ENCODE measurements at places on chromosomes 16 and 17.

DNA sequence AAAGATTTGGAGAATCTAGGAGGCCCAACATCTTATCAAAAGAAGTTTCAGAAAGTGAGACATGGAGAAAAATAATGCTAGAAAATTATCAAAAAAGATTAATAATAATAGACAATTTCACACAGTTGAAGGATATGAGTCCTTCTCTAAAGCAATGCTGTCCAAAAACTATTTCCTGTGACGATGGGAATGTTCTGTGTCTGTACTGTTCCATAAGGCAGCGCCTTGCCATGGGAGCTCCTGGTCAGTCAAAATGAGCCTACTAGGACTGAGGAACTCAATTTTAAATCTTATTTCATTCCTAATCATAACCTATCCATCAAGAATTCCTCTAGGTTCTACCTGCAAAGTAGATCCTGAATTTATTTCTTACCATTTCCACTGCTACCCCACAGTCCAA, 49.0 kb downstream of the CACNG1 start:
- DNase-seq: no peak

DNA sequence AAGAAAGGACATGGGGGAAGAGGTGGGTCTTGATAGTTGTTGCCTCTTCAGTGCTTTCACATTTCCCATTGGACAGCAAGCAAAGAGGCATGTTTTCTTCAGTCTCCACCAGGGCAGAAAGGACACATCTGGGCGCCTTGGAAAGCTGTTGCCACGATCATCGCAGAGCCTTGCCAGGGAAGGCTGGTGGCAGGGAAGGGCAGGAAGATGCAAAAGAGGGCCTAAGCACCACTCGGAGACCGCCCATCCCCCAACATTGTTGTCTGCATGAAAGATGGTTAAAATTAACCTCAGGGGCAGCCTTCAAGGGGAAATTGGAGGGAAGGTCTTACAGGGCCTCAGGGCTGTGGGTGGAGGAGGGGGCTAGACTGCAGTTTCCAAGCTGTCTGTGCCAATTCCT, 114.2 kb downstream of the SOX9 start:
- DNase-seq: no peak

DNA sequence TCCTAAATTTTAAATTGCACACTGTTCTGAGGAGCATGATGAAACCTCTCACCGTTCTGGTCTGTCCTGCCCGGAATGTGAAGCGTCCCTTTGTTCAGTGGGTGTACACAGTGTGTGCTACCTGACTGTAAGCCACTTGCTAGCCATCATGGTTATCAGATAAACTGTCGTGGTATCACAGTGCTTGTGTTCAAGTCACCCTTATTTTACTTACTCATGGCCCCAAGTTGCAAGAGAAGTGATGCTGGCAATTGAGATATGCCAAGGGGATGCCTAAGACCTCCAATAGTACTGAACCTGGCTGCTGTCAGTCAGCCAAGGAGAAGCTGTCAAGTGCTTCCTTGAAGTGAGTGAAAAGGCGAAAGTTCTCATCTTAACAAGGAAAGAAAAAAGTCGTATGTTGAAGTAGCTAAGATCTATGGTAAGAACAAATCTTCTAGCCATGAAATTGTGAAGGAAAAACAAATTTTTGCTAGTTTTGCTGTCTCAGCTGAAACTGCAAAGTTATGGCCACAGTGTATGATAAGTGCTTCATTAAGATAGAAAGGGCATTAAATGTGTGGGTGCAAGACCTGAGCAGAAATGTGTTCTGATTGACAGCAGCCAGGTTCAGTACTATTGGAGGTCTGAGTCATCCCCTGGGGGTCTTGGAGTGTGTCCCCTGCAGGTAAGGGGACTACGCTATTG, 5.8 kb downstream of the PIK3R6 start:
- DNase-seq: no peak

DNA sequence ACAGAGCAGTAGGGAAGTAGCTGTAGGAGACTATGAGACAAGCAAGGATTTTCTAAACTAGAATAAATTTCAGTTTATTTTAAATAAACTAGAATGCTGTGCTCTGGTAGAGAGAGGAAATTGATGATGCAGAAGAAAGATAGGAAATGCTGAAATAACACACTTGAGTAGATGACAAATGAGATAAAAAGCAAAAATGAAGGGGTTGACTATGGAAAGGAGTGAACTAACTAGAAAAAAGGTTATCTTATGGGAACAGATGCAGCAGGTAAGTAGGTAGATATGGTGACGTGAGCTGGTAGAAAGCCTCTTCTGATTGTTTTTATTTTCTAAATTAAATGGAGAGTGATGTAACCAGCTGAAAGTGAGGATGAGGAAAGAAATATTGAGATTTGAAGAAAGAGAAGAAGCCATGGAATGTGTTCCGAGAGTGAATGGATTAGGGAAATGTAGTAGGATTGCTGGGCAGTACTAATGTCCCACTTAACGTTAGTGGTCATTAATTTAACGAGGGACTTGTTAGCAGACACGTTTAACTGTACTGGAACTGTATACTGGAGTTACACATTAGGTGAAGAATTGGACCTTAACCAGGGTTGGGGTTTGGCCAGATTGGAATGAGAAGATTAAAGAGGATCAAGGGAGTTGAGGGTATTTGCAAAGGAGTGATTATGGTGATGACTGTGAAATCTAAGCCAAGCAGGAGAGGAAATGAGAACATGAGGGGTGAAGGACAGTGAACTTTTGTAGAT, 196.5 kb downstream of the TANC2 start:
- no peak for DNase-seq

DNA sequence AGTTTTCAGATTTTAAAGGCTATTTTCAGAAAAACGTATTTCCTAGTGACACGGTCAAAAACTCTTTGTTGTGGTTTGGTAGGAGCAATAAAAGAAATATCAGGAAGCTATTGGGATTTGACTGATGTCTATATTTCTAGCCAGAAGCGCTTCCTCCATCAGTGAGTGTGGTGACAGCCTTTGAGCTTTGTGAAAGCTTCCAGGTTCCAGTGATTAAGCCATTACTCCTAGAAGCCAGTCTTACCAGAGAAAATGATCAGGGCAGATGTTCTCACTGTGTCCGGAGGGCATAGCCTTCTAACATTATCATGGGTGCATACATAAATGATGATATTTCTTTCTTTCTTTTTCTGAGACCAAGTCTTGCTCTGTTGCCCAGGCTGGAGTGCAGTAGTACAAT, 39.6 kb downstream of the MAP2K6 start:
- DNase-seq: no peak

DNA sequence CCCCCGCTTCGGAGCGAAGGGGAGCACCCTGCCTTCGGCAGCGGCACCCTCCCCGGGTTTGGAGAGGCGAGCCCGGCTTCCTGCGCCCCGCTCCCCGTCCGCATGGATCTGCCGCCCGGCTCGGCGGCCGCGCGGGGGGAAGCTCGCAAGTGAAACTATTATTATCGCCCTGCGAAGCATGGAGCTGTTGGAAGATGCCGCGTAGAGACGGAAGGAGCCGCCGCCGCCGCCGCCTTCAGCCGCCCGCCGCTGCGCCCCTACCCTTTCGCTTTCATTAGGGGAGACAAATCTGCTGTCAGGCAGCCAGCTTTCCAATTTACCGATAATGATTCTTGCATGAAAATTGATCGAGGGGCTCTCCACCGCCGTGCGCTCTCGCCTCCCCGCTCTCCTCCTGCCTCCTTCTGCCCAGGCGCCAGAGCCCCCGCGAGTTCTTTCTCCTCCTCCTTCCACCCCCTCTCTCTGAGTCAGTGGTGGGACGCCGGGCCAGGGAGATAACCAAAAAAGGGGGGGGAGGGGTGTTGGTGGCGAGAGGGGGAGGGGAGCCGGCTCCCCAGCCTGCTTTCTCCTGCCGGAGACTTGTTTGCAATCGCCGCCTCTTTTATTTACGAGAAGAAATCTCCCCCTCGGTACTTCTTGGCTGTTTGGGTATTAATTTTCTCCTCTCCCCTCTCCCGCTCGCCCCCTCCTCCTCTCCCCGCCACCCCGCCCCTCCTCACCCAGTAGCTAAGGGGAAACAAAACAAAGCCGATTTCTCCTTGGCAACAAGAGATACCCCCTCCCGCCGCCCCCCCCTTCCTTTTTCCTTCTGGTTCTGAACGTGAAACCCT, 58.0 kb upstream of the GSE1 start:
- no peak for DNase-seq
